Muscle of leg (tissue), 16 donors: ENCODE measurements at places on chromosomes 1 and 21. TPM values are rescaled to one million over a fixed set of nuclear protein-coding genes. Genes with fewer than 3 reads are reported as not detected.

GRCh38 chr1:23638188-23638619 is 53.4 kb upstream of the RPL11 start:
- DNase-seq = peak; percentile 47

GRCh38 chr1:119779869-119780356 is 11.2 kb upstream of the HMGCS2 start:
- peak; percentile 91 for DNase-seq

- DNase-seq = no peak
These were observed 217.8 kb upstream of the ZRANB2 start for GRCh38 chr1:71298633-71299032.

DNA sequence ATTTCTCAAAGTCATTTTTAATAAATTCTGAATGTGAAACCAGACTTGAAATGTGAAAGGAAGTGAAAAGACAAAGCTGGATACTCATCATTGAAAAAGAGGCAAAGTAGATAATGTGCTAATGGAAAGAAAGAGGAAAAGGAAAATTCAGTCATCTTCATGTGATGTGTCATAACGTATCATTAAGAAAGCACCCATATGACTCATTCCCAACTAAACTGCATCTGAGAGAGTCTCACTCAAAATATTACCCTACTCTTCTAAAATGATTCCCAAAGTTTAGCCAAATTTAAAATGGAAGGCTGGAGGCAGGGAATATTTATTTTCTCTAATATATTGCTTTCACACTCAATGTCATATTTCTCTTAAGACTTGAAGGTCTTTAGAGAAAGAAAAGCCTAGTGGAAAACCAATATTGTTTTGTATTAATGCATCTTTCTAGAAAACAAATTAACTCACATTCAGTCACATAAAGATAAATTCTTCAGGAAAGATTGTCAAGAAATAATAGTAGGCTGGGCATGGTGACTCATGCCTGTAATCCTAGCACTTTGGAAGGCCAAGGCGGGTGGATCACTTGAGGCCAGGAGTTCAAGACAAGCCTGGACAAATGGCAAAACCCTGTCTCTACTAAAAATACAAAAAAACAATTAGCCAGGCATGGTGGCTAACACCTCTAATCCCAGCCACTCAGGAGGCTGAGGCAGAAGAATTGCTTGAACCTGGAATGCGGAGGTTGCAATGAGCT is 129.9 kb downstream of the SLC30A10 start:
- no peak for DNase-seq

MRPS6 gene
- 44.4 TPM for polyA plus RNA-seq

LEPR gene
- 4.1 TPM for polyA plus RNA-seq
